Frontal cortex (tissue), 4 donors: ENCODE measurements at places on chromosomes 12 and 14.

DNA sequence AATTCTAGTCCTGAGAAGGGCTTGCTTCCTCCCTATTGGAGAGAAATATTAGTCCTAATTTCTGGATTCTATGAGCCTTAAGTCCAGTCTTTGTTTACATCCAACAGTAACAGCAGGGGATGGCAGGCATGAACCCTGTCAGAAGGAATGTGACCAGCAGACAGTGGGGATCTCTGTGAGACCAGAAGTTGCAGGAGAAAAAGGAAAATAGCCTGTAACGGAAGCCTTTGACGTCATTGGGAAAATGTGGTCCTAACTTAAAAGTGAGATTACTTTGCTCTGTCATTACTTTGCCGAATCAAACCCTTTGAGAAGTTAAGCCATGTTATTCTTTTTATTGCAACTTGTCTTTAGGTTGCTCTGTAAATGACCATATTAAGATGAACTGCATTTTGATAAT lies 218.2 kb upstream of the PRICKLE1 start:
- no peak for DNase-seq

DNA sequence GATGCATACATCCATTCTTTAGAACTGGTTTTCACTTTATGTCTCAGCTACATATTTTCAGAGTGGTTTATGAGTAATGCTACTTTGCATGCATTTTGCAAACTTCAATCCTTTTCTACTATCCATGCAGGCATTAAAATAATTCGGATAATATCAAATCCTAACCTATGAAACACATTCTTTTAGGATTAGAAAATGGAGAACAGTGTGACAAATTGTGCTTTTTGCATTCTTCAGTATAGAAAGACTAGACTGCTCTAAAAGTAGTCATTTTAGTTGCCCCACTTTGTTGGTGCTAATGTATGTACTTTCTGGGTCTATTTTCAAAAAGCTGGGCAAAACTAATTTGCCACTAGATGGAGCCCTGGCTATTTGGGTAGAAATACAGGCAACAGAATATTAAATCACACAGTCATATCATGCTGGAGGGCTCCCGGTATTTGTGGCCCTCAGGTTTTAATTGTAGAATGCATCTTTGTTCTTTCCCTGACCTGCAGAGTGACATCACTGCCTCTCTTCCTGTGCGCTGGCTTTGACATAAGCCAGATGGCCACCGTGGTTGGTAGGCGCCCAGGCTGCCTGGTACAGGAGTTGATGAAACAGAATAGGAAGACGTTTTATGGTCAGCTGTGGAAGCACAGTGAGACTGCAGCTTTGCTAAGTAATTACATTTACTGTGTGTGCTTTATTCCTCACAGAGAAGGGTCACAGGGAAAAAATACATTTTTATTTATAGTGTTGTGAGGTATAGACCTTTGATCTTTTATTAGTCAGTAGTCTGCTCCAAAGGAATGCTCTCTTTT lies 28.1 kb downstream of the MSRB3 start:
- DNase-seq, result no peak

DNA sequence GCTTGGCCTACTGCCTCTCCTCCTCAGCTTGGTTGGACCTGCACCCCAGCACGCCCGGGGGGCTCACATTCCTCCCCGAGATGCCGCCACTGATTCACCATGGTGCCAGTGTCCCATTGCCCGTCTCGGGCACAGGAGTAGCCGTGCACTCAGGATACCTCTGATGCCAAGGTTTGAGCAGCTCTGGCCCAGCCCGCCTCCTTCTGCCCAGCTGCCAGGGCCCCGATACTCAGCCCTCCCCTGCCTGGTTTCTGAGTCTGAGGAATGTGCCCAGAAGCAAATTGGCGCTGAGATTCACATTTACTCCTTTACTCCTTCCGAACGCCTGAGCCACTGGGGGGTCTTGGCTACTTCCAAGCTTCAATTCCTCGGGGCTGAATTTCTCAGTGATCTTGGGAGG lies 63.5 kb downstream of the NINJ2 start:
- no peak for DNase-seq

DNA sequence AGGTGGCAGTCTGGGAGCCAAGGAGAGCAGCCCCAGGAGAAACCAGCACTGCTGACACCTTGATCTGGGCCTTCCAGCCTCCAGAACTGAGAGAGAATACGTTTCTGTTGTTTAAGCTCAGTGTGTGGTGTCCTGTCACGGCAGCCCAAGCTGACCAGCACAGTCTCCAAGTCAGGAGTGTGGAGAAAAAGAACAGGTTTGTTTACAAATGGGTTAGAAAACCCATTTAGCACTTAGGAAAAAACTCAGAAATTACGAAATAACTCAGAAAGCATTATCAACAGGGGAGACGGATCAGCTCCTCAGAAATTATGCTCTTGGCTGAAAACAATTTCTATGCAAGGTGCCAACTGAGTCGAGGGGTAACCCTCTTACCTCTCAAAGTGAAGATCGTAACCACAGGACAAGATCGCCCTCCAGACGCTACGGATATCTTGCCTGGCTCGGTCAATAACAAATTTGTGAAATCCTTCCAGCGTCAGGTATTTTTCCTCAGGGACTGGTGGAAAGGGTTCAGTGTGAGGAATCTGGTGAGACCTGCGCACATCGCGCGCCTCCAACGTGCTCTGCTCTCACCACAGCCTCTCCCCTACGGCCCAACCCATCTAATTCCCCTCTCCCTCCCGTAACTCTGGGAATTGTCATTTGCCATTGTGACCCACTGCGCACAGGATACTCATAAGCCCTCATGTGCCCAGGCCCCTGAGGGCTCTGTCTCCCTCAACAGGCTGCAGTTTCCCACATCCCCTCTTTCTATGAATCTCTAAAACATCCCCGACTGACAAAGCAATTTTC lies 50.2 kb downstream of the TRAFD1 start:
- DNase-seq, result no peak

DNA sequence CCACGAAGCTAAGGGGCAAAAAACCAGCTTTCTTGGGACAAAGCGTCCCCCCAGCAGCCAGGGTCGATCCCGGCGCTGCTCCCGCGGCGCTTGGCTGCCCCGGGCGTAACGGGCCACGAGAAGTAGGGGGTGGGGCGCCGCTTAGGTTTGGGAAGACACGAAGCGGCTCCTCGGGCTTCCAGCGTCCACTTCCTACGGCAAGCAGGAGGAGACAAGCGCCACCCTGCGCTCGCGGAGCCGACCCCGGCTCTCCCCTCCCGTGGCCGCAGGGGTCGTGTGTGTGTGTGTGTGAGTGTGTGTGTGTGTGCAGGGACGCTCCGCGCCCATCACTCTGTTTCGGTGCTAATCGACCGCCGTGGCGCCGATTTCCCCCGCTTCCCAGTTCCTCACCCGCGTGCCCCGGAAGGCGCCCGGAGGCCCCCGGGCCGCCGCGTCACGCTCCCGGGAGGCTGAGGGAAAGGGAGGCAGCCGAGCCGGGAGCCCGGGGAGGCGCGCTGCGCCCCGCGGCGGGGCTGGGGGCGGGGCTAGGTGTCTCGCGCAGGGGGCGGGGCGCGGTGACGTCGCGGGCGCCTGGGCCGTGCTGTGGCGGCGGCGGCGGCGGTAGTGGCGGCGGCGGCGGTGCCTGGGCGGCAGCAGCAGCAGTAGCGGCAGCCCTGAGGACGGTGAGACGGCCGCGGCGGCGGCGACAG lies at the start of gene ERC1:
ERC1 (plus strand) TSS at position 563 of the 689 bp plus-strand sequence. CDS start 36,681 bp downstream, outside the sequence.
- peak; percentile 97 for DNase-seq

DNA sequence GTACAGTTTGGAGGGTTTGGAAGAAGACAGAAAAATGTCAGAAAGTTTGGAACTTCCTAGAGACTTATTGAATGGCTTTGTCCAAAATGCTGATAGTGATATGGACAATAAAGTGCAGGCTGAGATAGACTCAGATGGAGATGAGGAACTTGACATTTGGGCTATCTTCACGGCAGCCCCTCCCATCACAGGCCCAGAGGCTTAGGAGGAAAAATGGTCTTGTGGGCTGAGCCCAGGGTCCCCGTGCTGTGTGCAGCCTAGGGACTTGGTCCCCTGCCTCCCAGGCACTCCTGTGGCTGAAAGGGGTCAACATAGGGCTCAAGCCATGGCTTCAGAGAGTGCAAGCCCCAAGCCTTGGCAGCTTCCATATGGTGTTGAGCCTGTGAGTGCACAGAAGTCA lies 79.0 kb downstream of the CMAS start:
- no peak for DNase-seq

DNA sequence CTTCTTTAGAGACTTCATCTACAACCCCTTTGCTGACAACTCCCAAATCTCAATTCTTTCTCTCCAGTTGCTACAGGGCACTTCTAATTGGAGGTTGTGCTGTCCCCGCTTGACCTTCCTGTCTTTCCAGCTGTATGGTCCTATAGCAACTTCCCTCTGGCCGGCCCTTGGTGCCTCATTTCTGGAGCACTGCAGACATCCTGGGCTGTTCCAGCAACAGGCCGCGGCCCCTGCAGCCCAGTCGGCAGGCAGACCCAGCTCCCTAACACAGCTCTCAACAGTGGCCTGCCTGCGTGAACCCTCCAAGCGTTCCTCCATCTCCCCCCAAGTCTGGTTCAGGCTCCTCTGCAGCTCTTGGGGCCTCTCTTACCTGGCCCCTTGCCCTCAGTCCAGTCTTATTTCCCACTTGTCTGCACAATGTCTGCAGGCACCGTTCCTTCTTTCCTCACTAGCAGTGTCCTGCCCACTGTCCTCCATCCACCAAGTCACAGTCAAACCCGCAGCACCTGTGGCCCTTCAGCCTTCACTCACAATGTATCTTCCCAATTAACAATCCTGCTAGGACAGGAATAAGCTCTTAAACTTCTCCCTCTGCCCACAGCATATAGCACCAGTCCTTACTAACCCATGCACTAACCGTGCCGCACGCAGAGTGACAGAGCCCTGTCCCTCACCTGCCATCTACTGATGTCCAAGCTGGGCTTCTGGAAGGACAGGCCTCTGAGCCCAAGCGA lies 1.6 kb upstream of the EML1 start:
- DNase-seq, result no peak

- DNase-seq, result no peak
These were observed 29.8 kb downstream of the TESPA1 start for GRCh38 chr12:54954801-54955200.

DNA sequence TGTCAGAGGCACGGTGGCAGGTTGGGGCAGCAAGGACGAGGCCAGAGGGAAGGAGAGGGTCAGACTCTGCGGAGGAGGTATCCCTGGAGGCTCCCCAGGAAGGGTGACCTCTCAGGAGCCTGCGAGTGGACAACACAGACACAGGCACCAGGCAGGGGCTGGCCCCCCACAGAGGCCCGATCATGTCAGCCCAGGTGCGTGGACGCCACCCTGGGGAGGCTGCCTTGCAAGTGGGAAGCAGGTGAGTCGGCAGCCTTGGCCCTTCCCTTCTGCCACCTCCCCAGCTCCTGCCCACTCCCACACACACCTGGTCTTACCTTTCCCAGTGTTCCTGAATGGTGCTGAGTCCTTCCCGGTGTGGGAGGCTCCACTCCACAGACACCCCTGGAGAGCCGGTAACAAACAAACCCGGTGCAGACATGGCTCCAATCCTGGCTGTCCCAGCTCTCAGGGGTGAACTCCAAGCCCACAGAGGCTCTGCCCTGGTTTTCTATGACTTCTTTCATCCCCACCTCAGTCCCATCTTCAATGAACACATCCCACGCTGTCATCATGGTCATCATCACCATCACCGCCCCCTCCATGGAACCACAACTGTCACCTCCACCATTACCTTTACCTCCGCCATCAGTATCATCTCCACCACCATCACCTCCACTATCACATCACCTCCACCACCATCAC lies 5.2 kb downstream of the ZBTB42 start:
- DNase-seq, result no peak

DNA sequence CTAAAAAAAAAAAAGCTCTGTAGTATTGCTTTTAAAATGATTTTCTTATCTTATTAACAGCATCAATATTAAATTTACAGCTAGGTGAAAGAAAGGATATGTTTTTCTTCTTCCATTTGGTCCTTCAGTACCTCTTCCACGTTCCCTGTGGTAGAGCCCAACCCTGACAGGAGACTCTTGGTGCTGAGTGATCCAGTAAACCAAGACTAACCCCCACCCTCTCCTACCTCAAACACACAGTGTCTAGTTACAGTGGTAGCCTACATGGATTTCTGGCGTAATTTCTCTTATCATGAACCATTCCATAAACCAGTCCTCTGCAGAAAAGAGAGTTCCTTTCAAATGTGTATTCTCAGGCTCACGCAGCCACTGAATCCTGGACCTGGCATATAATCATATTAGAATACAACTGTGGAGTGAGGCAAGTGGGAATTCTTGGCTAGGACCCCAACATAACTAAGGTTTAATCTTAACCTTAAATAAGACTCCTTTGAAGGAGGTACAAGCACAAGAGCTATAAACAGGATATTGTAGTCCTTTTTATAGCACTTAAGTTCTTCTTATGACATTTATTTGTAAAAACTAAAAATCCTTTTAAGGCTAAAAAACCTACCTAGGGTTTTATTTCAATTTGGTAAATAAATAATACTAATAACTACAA lies 27.1 kb downstream of the TXNRD1 start:
- DNase-seq, result no peak
